Smooth muscle cell of the umbilical artery (primary cell): ENCODE measurements at places on chromosomes 3 and 15. TPM values are rescaled to one million over a fixed set of nuclear protein-coding genes. Genes with fewer than 3 reads are reported as not detected.

Gene TIMP4
- total RNA-seq = 1.8 and 2.1 TPM in 2 replicates

Gene TMEM40
- total RNA-seq = not detected in 2 replicates

Gene LRRN1
- not detected in 2 replicates for total RNA-seq

Gene UCN2
- total RNA-seq = 2.1 and 2.3 TPM in 2 replicates

Gene KCNMB3
- total RNA-seq = 1.3 and 1.5 TPM in 2 replicates

Gene ARPP21
- not detected in 2 replicates for total RNA-seq

Gene DUOXA2
- total RNA-seq = not detected in 2 replicates

Gene TTLL13
- 0.14 TPM in 1 of 2 replicates, not detected in the other for total RNA-seq

Gene FEZF2
- total RNA-seq = not detected in 2 replicates

Gene SEMA5B
- not detected in 2 replicates for total RNA-seq

Gene ANKRD63
- not detected in 2 replicates for total RNA-seq

Gene PLA2G4B
- 1.5 and 1.8 TPM in 2 replicates for total RNA-seq

Gene ERICH6
- not detected in 2 replicates for total RNA-seq

Gene USP50
- not detected in 2 replicates for total RNA-seq

Gene OR5K2
- not detected in 2 replicates for total RNA-seq

Gene CXCR6
- not detected in 2 replicates for total RNA-seq

Gene GOLGA8S
- total RNA-seq = 0.05 TPM in 1 of 2 replicates, not detected in the other

Gene CEMIP
- 3.9 and 4.8 TPM in 2 replicates for total RNA-seq

Gene TM4SF18
- under 0.01 and 0.46 TPM in 2 replicates for total RNA-seq

Gene UBAP1L
- total RNA-seq = 1.8 and 2.8 TPM in 2 replicates

Gene NPAP1
- not detected in 2 replicates for total RNA-seq

Gene KIF15
- 1.5 and 5.8 TPM in 2 replicates for total RNA-seq

Gene CAMKV
- not detected in 2 replicates for total RNA-seq

Gene SMAD6
- total RNA-seq = 7.9 and 25.5 TPM in 2 replicates

Gene ANO10
- total RNA-seq = 45.7 and 57.1 TPM in 2 replicates

Gene ARPIN
- total RNA-seq = 7.4 and 8.6 TPM in 2 replicates

Gene SPESP1
- 2.7 and 6.0 TPM in 2 replicates for total RNA-seq

Gene SCG5
- 30.9 TPM in 2 replicates for total RNA-seq

Gene CHRNA5
- 0.59 and 1.4 TPM in 2 replicates for total RNA-seq

Gene LYZL4
- not detected in 2 replicates for total RNA-seq

Gene FANCD2OS
- not detected in 2 replicates for total RNA-seq

Gene CYP11A1
- total RNA-seq = under 0.01 TPM in 1 of 2 replicates, not detected in the other

Gene FOXP1
- 65.9 and 126 TPM in 2 replicates for total RNA-seq

Gene IL17RC
- 21.5 and 35.0 TPM in 2 replicates for total RNA-seq

Gene TRAK1
- 17.5 and 25.7 TPM in 2 replicates for total RNA-seq

Gene CSPG5
- 0.18 and 0.30 TPM in 2 replicates for total RNA-seq

Gene HCN4
- not detected in 2 replicates for total RNA-seq

Gene TP63
- total RNA-seq = not detected in 2 replicates

Gene A4GNT
- not detected in 2 replicates for total RNA-seq

Gene PIERCE2
- total RNA-seq = 0.89 and 1.1 TPM in 2 replicates

Gene OIP5
- total RNA-seq = 0.59 and 2.1 TPM in 2 replicates

Gene DLL4
- 0.14 and 0.30 TPM in 2 replicates for total RNA-seq

Gene SSR3
- total RNA-seq = 426 and 918 TPM in 2 replicates

Gene IGSF11
- total RNA-seq = 0.14 TPM in 1 of 2 replicates, not detected in the other

Gene GDPGP1
- total RNA-seq = 6.1 and 7.1 TPM in 2 replicates

Gene RHOV
- under 0.01 TPM in 1 of 2 replicates, not detected in the other for total RNA-seq

Gene CPNE9
- total RNA-seq = not detected in 2 replicates

Gene XIRP1
- total RNA-seq = 0.05 TPM in 1 of 2 replicates, not detected in the other

Gene MORC1
- total RNA-seq = not detected in 2 replicates

Gene ADGRG7
- 0.30 TPM in 1 of 2 replicates, not detected in the other for total RNA-seq

Gene PTPN23
- total RNA-seq = 32.4 and 46.9 TPM in 2 replicates

Gene BHLHE40
- total RNA-seq = 40.7 and 85.1 TPM in 2 replicates

Gene ATP10A
- total RNA-seq = 5.0 and 6.4 TPM in 2 replicates

Gene LRRC31
- total RNA-seq = not detected in 2 replicates

Gene SEMA7A
- total RNA-seq = 35.0 and 86.9 TPM in 2 replicates
